ENCODE measurements at places on chromosomes 16 and 17.

- DNase-seq: no peak
Measured at GRCh38 chr17:60353773-60354172, 38.2 kb downstream of the USP32 start.

GRCh38 chr17:77242118-77242851 lies 101.5 kb downstream of the SEC14L1 start:
- no peak for DNase-seq

- DNase-seq: no peak
Measured at GRCh38 chr16:50037662-50038220, 12.7 kb downstream of the CNEP1R1 start.

- no peak for DNase-seq
Measured at GRCh38 chr16:1911467-1912214, 6.6 kb downstream of the HS3ST6 start.

- no peak for DNase-seq
Measured at GRCh38 chr17:9178319-9178718, 157.0 kb downstream of the NTN1 start.

GRCh38 chr16:17469011-17469740 lies 1.6 kb downstream of the XYLT1 start:
- DNase-seq: no peak

DNA sequence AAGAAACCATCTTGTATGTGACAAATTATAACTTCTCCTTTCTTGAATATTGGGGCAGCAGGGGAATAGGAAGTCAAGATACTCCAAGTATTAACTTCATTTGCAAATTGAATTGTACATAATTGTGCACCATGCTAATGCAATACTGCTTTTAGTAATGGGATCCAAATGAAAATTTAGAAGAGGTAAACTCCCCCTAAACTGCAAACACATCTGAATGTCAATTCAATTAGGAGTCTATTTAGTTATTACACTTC lies 4.5 kb downstream of the STAT5B start:
- no peak for DNase-seq

- DNase-seq: no peak
Measured at GRCh38 chr17:1379930-1380313, 20.1 kb downstream of the YWHAE start.

DNA sequence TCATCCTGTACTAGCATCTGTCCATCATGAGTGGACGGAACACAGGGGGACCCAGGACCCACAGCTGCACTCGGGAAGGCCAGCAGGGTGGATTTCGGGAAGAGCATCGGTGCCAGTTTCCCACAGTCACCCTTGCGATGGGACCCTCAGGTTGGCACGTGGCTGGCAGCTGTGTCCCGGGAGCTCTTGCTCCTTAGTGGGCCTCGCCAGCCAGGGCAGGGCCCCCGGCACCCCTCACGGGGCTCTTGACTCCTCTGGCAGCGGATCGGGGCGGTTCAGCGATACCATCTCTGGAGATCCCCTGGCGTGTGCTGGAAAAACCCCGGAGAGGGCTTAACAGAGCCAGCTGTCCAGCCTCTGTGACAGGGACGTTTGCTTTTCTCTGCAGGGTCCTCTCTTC lies 9.2 kb downstream of the CAPN15 start:
- no peak for DNase-seq

- DNase-seq: no peak
Measured at GRCh38 chr17:81025065-81025740, 9.7 kb upstream of the BAIAP2 start.

DNA sequence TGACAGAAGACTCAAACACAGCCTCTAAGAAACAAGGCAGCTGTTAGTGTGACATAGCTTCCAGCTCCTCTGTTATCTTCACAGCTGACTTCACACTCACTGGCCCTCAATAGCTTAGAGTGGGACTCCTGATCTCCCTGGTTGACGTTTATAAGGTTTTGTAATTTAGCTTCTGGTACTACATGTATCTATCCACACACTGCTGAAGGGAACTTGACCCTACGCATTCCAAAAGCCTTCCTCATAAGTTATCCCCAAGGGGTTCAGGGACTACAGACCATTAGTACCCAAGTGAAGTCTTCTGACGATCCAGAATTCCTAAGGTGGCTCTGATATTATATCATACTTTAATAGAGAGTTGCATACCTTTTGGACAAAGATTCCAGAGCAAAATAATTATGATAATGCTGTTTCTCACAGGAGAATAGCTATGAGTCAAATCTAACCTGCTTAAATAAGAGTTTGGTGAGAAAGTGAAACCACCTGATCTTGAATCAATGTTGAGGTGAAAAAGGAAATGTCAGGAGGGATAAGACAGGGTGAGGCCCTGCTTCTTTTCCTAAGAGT lies 14.5 kb downstream of the ACACA start:
- no peak for DNase-seq

GRCh38 chr16:77531752-77532151 lies 96.9 kb upstream of the ADAMTS18 start:
- DNase-seq: no peak

DNA sequence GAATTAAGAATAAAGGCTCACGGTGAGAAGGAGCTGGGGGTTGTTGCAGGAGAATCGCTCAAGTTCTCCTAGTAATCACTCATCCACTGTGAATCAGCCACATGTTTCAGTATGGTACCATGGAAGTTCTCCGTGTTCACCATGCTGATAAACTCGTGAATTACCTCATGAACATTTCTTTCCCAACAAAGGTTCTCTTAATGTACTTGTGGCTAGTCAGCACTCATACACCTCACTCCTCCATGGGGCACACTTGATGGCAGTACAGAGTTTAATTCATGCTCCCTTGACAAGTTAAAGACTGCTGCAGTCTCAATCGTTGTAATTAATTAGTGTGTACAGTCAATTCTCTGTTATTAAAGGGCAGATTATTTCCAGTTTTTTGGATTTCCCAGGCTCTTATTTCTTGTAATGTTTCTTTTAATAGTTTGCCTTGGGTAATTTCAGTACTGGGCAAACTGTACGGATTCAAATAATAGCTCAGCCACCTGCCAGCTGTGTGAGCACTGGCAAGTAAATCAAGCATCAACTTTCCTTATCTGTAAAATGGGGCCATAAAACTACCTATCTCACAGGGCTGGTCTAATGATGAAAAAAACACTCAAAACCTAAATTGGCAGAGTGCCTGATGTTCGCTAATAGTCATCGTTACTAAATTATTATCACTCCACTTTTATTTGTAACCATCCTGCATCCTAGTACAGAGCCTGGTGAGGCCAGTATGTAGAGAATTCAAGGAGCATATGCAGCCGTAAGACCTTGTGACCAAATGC lies 6.1 kb downstream of the GOT2 start:
- DNase-seq: no peak

GRCh38 chr16:88478889-88479792 lies 26.1 kb downstream of the ZFPM1 start:
- DNase-seq: no peak

- DNase-seq: peak; percentile 67
Measured at GRCh38 chr17:12985431-12986293, 32.2 kb downstream of the ELAC2 start.

DNA sequence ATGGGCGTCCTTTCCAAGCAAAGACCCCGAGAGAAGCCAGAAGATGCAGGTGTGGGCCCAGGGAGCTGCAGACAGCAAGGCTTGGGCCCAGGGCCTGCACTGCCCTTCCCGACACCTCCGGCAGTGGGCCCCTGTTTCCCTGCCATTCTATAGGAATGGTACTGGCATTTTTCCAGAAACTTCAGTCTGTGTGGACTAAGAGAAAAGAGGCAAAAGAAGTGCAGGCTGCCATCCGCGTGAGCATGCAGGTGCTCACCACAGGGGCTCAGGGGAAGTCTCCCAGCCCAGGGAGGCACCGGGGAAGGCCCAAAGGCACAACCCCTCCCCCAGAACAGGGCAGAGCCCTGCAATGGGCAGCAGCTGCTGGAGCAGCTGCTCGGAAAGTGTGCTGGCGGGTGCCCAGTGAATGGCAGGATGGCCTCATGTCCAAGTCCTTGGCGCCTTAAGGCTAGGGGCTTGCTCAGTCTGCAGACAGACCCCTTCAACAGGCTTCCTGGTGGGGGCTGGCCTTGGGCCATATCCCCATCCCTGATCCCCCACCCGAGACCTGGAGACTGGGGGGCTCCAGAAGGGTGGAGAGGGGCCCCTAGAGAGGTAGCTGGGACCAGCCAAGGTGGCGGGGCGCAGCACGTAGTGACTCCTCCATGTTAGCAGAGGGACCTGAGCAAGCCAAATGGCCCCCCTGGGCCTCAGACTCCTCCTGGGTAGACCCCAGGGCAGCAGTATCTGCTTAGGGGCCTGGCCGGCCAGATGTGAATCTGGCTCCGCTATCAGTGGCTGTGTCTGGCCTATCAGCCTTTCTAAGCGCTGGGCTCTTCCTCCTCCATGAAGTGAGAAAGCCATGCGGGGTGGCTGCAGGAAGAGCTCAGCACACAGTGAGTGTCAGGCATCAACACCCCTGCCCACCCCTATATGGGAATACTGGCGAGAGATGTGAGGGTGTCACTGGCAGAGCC lies 6.7 kb upstream of the TPPP3 start:
- DNase-seq: no peak

GRCh38 chr17:67248291-67248690 lies 3.3 kb upstream of the HELZ start:
- DNase-seq: no peak

GRCh38 chr17:51169340-51169739 lies 3.1 kb downstream of the NME2 start:
- no peak for DNase-seq

DNA sequence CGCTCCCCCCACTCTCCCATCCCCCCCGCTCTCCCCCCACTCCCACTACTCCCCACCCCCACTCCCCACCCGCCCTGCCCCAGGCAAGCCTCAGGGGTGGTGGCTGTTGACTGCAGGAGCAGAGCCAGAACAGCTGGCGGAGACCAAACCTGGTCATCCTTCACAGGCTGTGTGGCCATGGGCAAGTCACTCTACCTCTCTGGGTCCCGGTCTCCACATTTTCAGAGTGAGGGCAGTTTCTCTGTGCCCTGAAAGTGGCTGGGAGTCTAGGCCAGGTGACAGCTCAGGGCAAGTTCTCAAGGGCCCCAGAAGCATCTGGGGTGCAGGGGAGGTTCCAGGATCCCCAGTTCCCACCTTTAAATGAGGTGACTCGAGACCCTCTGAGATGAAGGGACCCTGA lies 15.1 kb upstream of the BAHCC1 start:
- DNase-seq: no peak

GRCh38 chr17:67531291-67531690 lies 154.2 kb downstream of the PITPNC1 start:
- no peak for DNase-seq

GRCh38 chr17:2860883-2861282 lies 64.6 kb downstream of the RAP1GAP2 start:
- no peak for DNase-seq

DNA sequence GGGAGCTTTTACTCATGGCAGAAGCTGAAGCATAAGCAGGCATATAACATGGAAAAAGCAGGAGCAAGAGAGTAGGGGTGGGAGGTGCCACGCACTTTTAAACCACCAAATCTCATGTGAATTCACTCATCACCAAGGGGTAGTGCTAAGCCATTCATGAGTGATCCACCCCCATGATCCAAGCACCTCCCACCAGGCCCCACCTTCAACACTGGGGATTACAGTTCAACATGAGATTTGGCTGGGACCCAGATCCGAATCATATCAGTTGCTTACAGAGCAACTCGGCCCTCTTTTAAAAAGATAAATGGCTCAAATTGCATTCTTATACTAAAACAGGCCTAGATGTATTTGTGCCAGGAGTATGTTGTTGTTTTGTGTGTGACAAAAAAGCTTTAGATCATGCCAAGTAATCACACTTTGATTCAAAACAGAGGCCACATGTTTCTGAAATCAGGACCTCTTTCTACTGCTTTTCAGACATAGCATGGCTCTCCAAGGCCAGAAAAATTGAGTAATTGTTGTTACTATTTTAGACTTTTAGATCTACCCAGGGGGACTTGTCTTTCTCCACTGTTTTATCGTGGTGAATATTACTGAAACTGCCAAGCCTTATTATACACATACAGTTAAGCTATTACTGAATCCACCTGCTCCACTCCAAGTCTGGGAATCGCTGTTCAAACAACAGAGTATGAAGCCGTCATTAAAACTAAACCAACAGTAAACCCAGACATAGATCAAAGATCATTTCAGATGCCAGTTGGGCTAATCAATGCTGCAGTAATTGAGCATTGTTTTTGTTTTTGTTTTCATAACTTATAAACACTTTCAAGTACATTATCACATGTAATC lies 163.3 kb downstream of the KCNJ2 start:
- DNase-seq: no peak

GRCh38 chr17:34361478-34362061 lies 1.5 kb downstream of the CCL1 start:
- peak; percentile 91 for DNase-seq

GRCh38 chr16:46857368-46857945 lies 26.5 kb upstream of the C16orf87 start:
- no peak for DNase-seq

GRCh38 chr16:86019446-86020047 lies 120.6 kb downstream of the IRF8 start:
- DNase-seq: no peak

- DNase-seq: peak; percentile 72
Measured at GRCh38 chr17:40553694-40554534, 11.4 kb downstream of the CCR7 start.

DNA sequence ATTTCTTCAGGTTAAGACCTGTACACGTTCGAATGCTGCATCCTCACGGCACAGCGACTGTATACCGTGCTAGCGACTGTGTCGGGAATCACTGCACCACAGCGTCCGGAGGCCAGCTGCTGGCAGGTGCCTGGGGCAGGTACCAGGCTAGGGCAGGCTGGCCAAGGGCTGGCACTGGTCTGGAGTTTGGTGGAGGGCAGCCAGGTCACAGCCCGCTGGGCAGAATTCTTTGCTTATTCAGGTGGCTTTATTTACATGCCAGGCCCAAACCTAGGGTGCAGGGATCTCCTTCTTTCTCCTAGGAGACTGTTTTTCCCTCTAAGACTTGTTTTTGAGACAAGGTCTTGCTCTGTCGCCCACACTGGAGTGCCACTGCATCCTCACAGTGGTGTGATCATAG lies 37.9 kb downstream of the COTL1 start:
- DNase-seq: no peak

DNA sequence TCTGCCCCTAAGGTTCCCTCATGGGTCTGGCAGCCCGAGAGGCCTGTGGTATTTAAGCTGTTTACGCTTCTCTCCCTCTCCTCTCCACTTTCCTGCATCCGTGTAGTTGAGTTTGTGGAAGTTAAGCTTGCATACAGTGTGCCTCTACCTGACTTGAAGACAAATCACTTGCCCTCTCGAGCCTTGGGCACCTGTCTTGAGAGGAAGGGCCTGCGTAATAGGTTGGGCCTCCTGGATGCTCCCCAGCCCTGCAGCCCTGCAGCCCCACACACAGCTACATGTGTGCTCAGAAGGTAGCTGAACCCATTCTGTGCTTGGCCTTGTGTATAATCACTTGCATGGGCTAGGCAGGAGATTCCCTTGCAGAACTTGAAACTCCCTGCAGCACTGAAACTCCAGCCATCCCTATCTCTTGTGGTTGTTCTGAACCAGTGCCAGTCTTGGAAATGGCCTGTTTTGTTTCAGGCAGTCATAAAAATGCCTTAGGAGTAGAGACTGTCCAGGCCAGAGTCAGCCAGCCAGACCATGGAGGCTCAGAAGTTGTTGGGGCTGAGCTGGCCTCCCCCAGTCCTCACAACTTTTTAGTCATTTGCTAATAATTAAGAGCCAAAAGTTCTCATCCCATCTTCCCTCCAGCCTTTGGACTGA lies 134.6 kb downstream of the CLEC16A start:
- DNase-seq: no peak

Data from heart right ventricle (tissue), 16 donors.